Tongue (tissue), 3 donors: ENCODE measurements at places on chromosomes 3 and 15. TPM values are rescaled to one million over a fixed set of nuclear protein-coding genes. Genes with fewer than 3 reads are reported as not detected.

CHCHD6 gene
- total RNA-seq = 4.8 TPM

ESYT3 gene
- 5.8 TPM for total RNA-seq

SCAMP5 gene
- 0.62 TPM for total RNA-seq

ADAMTS7 gene
- 16.3 TPM for total RNA-seq

UBA7 gene
- total RNA-seq = 17.4 TPM

UBA5 gene
- total RNA-seq = 63.6 TPM

CYP19A1 gene
- 3.0 TPM for total RNA-seq

LRTM1 gene
- total RNA-seq = 84.2 TPM

ZNF860 gene
- total RNA-seq = 1.9 TPM

C3orf85 gene
- not detected for total RNA-seq

ZMYND10 gene
- total RNA-seq = not detected

PKM gene
- 951 TPM for total RNA-seq

TBC1D21 gene
- total RNA-seq = not detected

SERINC4 gene
- total RNA-seq = 0.10 TPM

RLBP1 gene
- not detected for total RNA-seq

C2CD4A gene
- not detected for total RNA-seq

TRPM1 gene
- not detected for total RNA-seq

EIF4E3 gene
- total RNA-seq = 15.3 TPM

GRM7 gene
- total RNA-seq = 1.6 TPM

CA12 gene
- total RNA-seq = 8.9 TPM

ROPN1B gene
- 1.3 TPM for total RNA-seq

IMPG2 gene
- total RNA-seq = 2.1 TPM

CHRFAM7A gene
- 0.92 TPM for total RNA-seq

CRTC3 gene
- total RNA-seq = 31.5 TPM

MAP1A gene
- 22.5 TPM for total RNA-seq

SEMA6D gene
- total RNA-seq = 34.9 TPM

MASP1 gene
- total RNA-seq = 12.0 TPM

SELENOT gene
- 43.9 TPM for total RNA-seq

SPINK8 gene
- not detected for total RNA-seq

VPS8 gene
- 169 TPM for total RNA-seq

GOLGA6L9 gene
- 8.4 TPM for total RNA-seq

GOLGA8Q gene
- total RNA-seq = 1.2 TPM

IP6K2 gene
- total RNA-seq = 62.9 TPM

WDR93 gene
- not detected for total RNA-seq
